ENCODE measurements at places on chromosomes 1 and 21.

- DNase-seq, result no peak
Measured at GRCh38 chr21:28522014-28522799, 470.5 kb downstream of the LTN1 start.

GRCh38 chr1:73604739-73605138 is 593.2 kb downstream of the LRRIQ3 start:
- peak; percentile 86 for DNase-seq

DNA sequence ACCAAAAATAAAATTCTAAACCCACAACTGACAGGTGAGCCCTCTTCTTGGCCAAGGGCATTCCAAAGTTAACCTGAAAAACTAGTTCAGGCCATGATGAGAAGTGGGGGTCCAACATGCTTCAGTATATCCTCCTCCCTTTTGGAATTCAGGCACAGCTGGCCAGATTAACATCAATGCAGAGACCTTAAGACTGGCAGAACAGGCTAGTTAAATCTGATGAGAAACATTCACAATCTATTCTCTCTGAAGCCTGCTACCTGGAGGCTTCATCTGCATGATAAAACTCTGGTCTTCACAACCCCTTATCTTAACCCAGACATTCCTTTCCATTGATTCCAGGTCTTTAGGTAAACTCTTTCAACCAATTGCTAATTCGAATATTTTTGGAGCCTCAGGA is 26.7 kb upstream of the ZBTB8B start:
- no peak for DNase-seq

- DNase-seq, result no peak
Measured at GRCh38 chr1:106249365-106249764, 807.1 kb upstream of the PRMT6 start.

- DNase-seq, result peak; percentile 49
Measured at GRCh38 chr1:39258146-39258924, 53.8 kb downstream of the MACF1 start.

- DNase-seq, result peak; percentile 64
Measured at GRCh38 chr1:213054733-213055591, 3.9 kb downstream of the RPS6KC1 start.

- DNase-seq, result peak; percentile 52
Measured at GRCh38 chr1:113998361-113998760, 19.1 kb downstream of the OLFML3 start.

GRCh38 chr1:2290171-2290578 is 62.1 kb downstream of the SKI start:
- DNase-seq, result no peak

DNA sequence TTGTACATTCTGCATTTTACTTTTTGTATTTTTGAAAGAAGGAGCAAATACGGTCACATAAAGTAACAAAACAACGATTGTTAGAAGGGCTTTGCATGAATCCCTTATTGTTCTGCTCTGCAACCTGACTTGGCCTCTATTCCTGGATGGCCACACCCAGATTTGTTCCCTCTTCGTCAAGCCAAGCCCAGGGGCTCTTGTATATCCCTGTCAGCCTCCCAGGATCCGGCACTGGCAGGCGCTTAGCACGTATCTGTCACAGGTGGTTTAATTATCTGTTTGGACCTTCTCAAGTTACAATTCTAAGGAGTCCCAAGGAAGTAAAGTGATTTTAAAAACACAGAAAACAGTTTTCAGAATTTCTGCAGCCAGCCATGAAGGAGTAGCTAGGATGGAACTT is 28.0 kb downstream of the CRYAA start:
- peak; percentile 54 for DNase-seq

- DNase-seq, result no peak
Measured at GRCh38 chr1:41745022-41745421, 173.7 kb downstream of the HIVEP3 start.
